Progenitor cell of endocrine pancreas (in vitro differentiated cells): ENCODE measurements at places on chromosomes 1 and 21. TPM values are rescaled to one million over a fixed set of nuclear protein-coding genes. Genes with fewer than 3 reads are reported as not detected.

The RGS18 gene
- total RNA-seq: not detected in 2 replicates

The GPR52 gene
- total RNA-seq: 0.89 and 0.93 TPM in 2 replicates

The KLHDC7A gene
- total RNA-seq: 0.96 and 1.6 TPM in 2 replicates

The SYT2 gene
- 1.4 and 1.8 TPM in 2 replicates for total RNA-seq

The HSD3B2 gene
- not detected in 2 replicates for total RNA-seq

The LCE3A gene
- total RNA-seq: not detected in 2 replicates
